ENCODE measurements at places on chromosomes 5 and 9.

GRCh38 chr5:158977642-158978041 lies 122.1 kb downstream of the EBF1 start:
- no peak for DNase-seq

GRCh38 chr9:124940521-124940893 lies 376 bp downstream of the GOLGA1 start:
- DNase-seq, result no peak

DNA sequence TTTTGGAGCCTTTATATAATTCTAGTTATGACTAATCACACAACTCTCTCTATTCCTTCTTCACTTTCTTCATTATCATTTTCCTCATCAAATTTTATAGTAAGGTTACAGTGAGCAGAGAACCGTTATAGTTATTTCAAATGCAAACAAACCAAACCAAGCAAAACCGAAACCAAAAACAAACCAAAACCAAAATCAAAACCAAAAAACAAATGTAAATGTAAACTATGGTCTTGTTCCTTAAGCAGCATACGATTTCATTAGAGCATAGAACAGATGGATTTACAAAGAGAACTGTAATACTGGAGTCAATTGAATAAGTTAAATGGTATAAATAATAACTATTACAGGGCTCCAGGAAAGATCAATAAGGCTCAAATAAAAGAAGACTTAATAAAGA lies 447.1 kb downstream of the LRRC70 start:
- DNase-seq, result no peak

- DNase-seq, result peak; percentile 86
Observed at GRCh38 chr5:33369485-33370465, 71.0 kb upstream of the TARS1 start.

DNA sequence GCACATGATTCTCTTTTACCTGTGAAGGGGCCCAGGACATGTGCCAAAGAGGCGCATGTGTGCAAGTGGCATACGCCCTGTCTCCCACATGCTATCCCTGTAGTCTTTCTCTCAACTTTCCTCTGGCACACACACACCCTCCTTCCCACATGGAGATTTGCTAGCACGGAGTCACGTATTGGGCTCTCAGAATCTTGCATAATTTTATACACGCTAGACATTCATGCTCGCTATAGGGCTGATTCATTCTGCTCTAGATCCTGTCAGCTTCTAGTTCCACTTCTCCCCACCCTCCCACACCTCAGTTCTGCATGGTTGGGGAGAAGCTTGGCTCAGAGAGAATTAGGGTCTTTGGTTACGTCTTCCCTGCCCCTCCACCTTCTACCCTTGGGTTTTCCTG lies 72.8 kb downstream of the CD180 start:
- DNase-seq, result no peak

GRCh38 chr9:5510360-5510931 lies at the start of gene PDCD1LG2:
PDCD1LG2 (plus strand) TSS chr9:5510531; CDS start chr9:5522547, 12,016 bp downstream.
- no peak for DNase-seq

Data from HS-27A (cell line).